ENCODE measurements at places on chromosomes 12 and 14.

DNA sequence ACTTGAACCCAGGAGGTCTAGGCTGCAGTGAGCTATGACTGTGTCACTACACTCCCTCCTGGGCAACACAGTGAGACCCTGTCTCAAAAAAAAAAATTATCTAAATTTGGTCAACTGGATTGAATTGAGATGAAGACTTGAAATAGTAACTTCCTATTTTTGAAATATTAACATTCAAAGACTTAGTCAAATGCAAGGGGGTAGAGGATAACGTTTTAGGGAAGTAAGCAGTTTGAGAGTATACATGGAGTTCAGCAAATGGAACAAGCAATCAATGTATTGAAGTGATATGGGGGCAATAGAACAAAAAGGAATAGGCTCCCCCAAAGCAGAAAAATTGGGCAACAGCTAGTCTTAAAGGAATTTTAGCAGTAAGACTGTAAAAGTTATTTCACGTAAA, 4.6 kb upstream of the MFAP5 start:
- DNase-seq, result no peak

GRCh38 chr14:95144849-95145248, 12.5 kb downstream of the DICER1 start:
- DNase-seq, result no peak

DNA sequence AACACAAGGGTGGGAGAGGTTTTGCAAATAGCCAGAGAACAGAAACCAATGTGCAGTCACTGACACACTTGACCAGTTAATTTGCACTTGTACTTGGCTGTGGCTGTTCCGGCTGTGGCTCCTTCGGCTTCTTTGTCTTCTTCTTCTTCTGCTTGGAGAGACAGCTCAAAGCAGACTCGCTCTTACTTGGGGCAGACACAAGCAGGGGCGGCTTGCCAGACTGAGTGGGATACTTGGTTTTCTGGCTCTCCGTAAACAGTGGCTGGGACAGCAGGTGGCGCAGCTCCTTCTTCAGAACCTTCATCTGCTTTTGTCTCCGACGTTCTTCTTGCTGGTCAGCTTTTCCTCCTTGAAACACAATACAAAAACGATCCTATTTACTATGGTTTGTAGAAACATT, 25.0 kb downstream of the OTUB2 start:
- peak; percentile 33 for DNase-seq

DNA sequence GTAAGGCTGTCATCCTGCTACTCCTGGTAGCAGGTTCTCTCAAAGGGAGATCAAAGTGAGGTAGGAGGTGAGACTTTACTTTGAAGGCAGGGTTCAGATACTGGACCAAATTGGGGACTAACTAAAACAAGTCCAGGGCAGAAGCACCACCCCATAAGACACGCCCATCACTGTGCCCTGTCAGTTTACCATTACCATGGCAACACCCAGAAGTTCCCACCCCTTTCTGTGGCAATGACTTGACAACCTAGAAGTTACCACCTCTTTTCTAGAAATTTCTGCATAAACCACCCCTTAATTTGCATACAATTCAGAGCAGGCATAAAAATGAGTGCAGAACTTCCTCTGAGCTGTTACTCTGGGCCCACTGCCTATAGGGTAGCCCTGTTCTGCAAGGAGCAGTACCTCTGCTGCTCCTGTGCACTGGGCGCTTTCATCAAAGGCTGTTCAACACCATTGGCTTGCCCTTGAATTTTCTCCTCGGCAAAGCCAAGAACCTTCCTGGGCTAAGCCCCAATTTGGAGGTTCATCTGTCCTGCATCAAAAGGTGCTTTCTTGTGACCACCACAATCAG, 64.8 kb upstream of the MAX start:
- peak; percentile 80 for DNase-seq

DNA sequence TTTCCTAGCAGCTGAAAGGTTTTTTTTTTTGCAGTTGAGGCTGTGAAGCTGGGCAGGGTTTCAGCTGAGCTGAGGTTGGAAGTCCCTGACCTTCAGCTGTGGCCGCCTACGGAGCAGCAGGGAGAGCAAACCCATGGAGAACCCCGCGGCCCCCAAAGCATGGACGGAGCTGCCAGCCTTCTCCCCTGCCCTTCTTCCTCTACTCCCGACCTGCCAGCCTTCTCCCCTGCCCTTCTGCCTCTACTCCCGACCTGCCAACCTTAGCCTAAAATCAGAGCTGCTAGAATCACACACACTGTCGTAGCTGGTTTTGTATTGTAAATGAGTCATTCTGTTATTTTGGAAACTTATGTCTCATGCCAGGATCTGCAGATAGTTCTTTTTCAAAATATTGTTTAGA, 74.6 kb downstream of the PPP2R5C start:
- DNase-seq, result no peak

DNA sequence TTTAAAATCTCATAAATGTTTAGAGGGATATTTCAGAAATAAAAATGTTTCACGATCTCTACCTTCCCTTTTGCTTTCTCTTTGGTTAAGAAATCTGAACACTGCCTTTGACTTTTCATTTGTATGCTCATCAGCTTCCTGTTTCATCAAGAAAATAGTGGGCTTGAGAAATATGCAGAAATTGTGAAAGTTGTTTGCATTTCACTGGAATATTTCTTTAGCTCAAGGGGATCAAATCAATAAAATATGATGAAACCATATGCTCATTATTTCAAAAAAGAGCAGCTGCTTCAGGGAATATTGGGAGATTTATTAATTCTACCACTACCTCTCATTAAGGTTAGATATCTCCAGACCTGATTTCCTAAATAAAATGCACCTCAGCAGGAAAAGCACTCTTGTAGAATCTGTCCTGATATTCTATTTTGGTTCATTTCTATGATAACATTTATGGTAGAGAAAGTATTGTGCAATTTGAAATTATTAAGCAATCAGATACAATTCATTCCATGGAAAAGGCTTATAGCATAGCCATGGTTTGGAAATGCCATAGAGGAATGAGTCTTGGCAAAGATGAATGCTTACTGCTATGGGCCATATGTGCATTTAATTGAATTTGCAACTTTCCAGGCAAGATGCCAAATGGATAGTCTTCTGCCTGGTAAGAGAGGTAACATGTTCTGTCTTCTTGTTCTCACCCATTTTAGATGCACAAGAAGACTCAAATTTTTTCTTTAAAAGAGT, 212.6 kb upstream of the SLC16A7 start:
- no peak for DNase-seq

GRCh38 chr12:96770219-96771102, 136.6 kb upstream of the NEDD1 start:
- no peak for DNase-seq

- no peak for DNase-seq
These were observed 84.7 kb downstream of the ZNF664 start for GRCh38 chr12:124057691-124058090.

GRCh38 chr12:113697651-113698509, 226.2 kb upstream of the LHX5 start:
- DNase-seq, result no peak

GRCh38 chr12:53577941-53578352, 48.2 kb downstream of the ATF7 start:
- no peak for DNase-seq

DNA sequence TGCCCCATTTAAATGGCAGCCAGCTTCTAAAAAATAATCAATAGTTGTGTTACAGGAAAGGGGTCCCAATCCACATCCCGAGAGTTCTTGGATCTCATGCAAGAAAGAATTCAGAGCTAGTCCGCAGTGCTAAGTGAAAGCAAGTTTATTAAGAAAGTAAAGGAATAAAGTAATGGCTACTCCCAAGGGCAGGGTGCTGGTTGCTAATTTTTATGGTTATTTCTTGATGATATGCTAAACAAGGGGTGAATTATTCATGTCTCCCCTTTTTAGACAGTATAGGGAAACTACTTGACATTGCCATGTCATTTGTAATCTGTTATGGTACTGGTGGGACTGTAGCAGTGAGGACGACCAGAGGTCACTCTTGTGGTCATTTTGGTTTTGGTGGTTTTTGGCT, 591.3 kb downstream of the LRFN5 start:
- no peak for DNase-seq

GRCh38 chr12:76921891-76922664, 43.3 kb upstream of the CSRP2 start:
- DNase-seq, result no peak

DNA sequence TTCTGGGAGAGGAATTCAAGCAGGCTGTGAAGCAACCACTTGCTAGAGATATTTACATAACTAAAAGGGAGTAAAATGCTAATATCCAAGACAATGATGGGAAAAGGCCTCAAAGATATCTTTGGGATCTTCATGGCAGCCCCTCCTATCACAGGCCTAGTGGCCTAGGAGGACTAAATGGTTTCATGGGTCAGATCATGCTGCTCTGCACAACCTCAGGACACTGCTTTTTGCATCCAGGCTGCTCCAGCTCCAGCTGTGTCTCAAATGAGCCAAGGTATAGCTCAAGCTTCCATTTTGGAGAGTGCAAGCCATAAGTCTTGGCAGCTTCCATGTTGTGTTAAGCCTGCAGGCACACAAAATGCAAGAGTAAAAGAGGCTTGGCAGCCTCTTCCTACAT, 195.6 kb upstream of the SSTR1 start:
- DNase-seq, result no peak

DNA sequence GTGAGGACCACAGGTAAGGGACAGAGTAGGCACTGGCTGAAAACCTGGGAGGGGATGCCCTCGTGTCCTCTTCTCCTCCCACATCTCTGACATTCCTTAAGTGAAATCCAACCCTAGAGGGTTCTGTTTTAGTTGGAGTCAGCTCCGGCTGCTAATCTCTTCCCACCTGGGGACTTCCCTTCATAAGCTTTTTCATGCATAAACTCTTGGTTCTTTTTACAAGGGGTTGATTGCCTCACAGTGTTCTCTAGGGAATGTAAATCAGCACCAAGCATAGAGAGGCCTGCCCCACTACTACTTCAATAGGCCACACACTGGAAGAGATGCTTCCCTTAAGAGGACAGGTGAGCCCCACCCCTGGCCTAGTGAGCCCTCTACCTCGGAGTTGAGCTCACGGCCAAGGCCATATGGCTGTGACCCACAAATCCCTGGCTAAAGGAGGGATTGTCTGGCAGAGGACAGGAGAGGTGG, 3.2 kb upstream of the SYNDIG1L start:
- DNase-seq, result no peak

DNA sequence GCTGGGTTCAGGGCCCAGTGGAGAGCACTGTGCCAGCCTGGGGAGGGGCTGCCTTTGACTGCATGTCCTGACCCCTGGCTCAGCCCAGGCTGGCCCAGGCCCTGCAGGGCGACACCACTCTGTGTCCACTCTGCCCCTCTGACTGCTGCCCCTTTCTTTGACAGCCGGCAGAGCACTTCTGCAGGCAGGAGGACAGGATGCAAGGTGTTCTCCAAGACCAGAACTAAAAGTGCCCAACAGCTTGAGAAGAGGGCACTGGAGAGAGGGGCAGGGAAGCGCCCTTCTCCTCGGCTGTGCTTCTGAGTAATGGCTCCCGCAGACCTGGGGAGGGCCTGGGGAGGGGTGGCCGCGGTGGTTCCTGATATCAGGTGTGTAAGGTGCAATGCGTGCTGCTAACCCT, 72.7 kb downstream of the WDR20 start:
- no peak for DNase-seq

DNA sequence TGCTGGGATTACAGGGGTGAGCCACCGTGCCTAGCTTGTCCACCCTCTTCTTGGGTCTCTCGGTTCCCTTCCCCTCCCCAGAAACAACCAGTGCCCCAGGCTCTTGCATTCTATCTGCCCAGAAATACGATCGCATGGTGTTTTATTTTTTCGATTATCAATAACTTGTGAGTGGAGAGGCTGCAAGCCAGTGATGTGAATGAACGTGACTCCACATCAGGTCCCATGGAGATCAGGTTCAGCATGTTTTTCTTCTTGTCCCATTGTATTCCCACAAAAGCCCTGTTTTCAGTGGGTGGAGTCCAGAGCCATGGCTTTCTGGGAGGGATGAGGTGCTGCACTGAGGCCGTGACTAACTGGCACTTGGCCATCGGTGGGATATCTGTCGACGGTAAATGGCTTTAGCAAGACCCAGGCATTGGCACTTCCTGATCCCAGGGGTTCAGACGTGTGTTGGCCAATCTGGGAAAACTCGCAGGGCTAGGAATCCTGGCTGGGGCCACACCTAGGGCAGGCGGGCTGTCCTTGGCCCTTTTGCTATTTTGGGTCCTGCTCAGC, 12.7 kb upstream of the HNF1A start:
- DNase-seq, result no peak

DNA sequence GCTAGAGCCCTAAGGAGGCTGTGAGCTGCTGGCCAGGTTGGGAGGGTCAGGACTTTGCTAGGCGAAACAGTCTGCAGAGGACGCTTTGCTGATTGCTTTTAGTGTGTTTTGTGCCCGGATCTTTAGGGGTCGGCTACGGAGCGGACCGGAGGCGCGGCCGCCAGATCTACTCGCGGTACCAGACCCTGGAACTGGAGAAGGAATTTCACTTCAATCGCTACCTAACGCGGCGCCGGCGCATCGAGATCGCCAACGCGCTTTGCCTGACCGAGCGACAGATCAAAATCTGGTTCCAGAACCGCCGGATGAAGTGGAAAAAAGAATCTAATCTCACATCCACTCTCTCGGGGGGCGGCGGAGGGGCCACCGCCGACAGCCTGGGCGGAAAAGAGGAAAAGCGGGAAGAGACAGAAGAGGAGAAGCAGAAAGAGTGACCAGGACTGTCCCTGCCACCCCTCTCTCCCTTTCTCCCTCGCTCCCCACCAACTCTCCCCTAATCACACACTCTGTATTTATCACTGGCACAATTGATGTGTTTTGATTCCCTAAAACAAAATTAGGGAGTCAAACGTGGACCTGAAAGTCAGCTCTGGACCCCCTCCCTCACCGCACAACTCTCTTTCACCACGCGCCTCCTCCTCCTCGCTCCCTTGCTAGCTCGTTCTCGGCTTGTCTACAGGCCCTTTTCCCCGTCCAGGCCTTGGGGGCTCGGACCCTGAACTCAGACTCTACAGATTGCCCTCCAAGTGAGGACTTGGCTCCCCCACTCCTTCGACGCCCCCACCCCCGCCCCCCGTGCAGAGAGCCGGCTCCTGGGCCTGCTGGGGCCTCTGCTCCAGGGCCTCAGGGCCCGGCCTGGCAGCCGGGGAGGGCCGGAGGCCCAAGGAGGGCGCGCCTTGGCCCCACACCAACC, 1.5 kb downstream of the HOXC6 start:
- DNase-seq, result no peak

DNA sequence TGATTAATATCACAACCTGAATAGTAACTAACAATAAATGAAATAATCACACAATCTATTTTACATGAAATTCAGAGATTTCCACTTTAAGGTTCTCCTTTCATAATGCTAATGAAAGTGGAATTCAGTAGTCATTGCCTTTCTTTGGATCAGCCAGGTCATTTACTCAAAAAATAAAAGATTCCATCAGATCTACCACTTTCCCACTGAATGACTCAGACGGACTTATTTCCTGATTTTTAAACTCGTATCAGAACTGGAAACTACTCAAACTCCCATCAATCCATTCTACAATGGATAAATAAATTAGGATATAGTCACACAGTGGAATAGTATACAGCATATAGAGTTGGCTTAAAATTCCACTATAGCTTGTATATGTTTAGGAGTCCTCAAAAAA, 237.1 kb downstream of the MED13L start:
- DNase-seq, result no peak

GRCh38 chr14:87896393-87897380, 96.3 kb downstream of the GALC start:
- peak; percentile 51 for DNase-seq

- DNase-seq, result no peak
These were observed 29.8 kb upstream of the DACT1 start for GRCh38 chr14:58607952-58608317.

- no peak for DNase-seq
These were observed 19.7 kb downstream of the RILPL1 start for GRCh38 chr12:123513805-123514204.

- DNase-seq, result peak; percentile 21
These were observed 168.1 kb upstream of the DAAM1 start for GRCh38 chr14:59020382-59020781.

GRCh38 chr12:130044991-130045621, 117.2 kb upstream of the FZD10 start:
- DNase-seq, result no peak

Measured in hematopoietic multipotent progenitor cell treated with erythropoietin and hydrocortisone succinate and interleukin-3 and kit ligand, for 8 days (in vitro differentiated cells).